ENCODE measurements at places on chromosomes 12 and 14.
A peak's percentile ranks its signal among the peaks of the same experiment; 100 is the strongest.

- DNase-seq, result no peak
Measured at GRCh38 chr12:110312581-110313360, 31.7 kb downstream of the ATP2A2 start.

DNA sequence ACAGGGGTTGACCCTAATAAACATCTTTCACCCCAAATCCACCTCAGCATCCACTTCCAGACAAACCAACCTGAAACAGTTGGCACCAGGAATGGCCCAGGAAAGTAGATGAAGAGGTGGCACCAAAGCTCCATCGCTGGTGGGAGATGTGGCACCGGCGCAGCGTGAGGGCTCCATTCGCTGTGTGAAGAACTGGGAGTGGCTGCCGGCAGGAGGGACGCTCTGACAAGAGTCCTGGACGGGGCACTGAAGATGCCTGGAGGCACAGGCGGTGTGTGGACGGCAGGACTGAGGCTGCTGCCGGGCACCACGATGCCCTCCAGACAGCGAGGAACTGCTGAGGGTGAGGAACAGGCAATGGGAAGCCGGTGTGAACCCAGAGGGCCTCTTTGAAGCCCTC lies 29.3 kb downstream of the DIO3 start:
- DNase-seq, result no peak

DNA sequence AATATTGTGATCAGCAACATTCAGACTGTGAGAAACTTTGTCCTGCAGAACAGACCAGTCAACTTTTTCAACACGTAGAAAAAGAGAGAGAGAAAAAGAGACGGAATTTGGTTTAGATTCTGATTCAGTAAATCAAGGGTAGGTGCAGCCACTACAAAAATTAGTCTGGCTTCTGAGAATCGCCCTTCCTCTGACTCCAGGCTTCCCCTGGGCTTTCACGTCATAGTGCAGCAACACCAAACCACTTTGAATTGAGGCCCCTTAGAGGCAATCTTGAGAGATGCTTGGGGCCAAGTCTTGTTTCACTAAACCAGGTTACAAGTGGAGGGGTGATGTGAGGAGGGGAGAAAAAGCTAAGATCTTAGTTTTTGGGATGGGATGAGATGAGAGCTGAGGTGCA lies 37.5 kb upstream of the PTGR2 start:
- DNase-seq, result no peak

GRCh38 chr14:20799456-20799891 lies 3.2 kb downstream of the RNASE1 start:
- DNase-seq, result no peak

DNA sequence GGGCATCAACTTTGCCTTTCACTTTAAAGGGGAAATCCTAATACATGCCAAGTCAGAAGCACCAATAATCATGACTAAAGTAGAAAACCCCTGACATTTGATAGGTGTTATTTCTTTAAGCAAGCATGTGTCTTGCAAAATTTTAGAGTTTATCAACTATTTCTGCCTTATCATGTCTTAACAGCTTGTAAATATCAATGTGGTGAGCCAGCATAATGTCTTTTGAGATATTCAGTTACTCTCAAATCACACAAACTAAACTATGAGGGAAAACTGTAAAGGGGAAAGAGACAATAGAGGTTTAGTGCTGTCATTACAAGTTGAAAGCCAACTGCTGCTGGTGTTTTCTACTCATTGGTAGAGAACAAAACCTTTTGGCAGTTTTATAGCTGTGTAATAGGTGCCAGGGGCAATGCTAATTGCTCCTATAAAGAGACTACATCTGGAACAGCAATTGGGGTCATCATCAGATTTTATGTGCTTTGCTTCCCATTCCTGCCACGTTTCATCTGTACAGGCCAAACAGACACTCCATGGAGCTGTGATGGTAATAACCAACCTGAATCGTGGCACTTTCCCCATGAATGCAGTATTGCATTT lies 1027.4 kb downstream of the FSCB start:
- no peak for DNase-seq

DNA sequence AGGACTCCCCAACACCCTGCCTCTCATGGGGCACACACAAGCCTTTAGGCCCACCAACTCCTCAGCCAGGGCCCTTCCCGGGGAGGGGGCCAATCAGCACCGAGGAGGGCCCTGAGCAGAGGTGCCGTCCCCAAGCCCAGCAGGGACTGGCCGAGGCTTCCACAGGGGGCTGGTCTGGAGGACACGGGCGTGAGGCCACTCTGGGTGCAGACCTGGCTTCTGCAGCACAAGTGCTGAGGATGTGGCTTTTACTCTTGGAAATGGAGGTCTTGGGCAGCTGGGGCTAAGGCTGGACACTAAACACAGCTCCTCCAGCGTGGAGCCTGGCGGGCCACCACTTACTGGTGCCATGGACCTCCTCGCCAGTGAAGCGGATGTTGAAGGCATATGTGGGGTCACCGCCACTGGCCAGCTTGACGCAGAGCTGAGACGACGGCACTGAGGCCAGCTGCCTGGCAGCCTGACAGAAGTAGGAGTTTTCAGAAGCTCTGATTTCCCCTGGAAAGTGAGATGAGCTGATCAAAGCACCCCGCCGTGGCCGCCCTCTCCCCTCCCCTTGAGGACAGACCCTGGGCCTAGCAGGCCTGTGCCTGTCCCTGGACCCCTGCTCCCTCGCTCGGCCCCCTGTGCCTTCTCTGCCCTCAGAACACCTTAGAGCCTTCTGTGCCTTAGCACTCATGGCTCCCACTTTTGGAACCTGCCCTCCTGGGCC lies 44.0 kb downstream of the TRAFD1 start:
- no peak for DNase-seq

DNA sequence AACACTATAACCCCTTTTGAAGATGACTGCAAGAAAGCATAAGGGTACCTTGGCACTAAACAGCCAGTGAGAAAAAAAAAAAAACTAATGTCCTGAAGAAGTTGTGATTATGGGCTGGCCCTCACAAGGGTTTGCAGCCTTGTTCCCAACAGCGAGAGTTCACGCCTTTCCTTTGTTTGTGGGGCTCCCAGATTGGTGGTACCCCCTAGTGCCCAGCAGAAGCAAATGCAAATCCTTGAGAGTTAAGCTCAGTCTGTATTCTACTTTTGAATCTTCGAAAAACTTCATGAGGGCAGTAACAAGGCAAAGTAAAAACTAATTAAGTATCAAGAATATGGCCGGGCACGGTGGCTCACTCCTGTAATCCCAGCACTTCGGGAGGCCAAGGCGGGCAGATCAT lies 238.9 kb upstream of the LMO3 start:
- no peak for DNase-seq

DNA sequence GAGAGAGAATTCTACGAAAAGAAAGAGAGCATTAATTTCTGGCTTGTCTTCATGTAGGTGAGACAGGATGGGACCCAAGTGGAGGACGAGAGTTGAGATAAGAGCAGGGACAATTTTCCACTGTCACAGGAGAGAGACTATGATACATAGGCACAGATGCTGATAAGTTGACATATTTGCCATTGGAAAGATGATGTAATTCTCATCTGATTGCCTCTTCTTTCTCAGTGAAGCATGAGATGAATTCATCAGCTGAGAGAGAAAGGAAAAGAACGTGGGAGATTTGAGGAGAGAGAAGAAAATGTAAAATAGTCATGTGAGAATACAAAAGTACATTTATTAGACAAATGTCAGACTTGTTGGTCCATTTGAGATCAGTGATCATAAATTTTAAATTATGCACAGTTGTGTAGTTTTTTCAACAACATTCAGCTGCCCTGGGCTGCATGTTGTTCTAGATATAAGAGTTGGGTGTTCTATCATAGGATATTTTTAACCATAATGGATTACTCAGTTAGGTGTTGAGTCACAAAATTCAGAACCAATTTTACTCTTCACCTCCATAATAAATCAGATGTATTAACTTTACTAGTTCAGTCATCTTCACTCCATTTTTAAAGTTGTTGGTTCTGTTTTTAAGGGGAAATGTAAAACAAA lies 222.9 kb downstream of the DPY19L2 start:
- DNase-seq, result no peak

DNA sequence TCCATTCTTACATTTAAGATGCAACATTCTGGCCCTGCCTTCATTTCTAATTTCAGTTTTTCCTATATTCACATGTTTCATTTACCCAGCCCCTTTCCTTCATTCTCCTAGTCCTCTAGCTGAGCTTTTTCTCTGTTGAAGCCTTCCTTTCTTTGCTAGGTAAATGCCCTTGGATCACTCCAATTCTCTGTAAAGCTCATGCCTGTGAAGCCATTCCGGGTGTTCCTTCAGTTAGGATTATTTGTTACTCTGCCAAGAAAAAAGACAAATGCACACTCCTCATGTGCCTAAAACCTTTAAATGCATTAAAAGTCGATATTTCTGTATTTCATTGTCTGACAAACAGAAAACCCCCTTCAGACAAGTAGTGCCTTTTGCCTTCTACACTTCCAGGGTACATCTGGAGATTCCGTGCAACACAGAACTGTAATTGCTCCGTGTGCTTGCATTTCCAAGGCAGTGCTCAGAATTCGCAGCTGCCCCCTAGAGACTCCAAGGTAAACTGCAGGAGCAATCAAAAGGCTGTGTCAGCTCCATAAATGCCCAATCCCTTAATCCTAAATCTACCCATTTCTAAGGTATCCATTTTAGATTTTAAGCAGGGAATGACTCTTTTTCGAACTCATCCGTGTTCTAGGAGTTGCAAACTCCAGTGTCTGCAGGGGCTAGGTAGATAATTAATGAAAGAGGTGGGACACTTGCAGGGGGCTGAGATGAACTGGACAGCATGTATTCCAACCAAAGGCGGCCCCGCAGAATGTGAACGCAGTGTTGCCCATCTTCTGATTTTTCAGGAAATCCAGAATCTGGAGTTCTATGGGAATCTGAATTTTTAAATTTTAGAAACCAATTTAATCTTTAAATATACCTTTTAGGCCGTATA lies 320.2 kb downstream of the GRIN2B start:
- DNase-seq, result peak; percentile 53

GRCh38 chr14:21097636-21098075 lies 799 bp downstream of the ZNF219 start:
- DNase-seq, result no peak

All from BE2C (cell line).